ENCODE measurements at places on chromosomes 16 and 17. TPM values are rescaled to one million over a fixed set of nuclear protein-coding genes. Genes with fewer than 3 reads are reported as not detected.

The TP53TG3F gene
- not detected for total RNA-seq

DNA sequence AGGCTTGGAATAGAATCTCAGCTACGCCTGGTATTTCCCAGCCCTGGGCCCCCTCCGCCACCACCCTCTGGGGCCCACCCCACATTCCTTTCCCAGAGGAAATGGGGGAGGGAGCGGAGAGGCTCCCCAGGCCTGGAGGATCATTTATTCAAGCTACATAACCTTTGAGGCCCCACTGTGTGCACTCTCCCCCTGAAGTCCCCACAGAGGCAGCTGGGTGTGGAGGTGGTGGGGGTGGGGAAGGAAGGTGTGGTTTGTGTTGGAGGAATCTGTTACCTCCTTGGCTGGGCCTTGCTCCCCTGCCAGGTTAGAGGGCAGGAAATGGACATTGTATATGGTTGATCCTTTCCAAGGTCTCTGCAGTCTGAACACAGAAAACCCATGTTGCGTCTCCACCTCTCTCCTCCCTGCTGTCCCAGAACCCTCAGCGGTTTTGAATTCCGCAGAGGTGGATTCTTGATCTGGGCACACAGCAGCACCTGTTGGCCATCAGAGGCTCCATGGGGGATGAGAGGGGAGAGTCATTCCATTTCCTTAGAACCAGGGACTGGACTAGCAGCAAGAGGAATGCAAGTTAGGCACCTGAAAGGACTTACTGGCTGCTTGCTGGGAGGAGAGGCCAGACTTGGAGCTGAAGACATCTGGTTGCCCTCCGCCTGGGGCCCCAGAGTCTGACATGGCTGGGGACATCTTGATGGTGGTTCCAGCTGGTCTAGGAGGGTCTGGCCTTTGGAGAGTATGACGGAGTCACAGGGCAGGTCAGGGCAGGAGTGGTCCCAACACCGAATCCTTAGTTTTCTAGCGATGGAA lies 23.0 kb downstream of the ARHGAP23 start:
- no peaks in the 10 kb centered on the region for H3K27me3 ChIP-seq
- peak overlapping the region; percentile 82 for H3K27ac ChIP-seq
- H3K36me3 ChIP-seq = no peaks in the 10 kb centered on the region

DNA sequence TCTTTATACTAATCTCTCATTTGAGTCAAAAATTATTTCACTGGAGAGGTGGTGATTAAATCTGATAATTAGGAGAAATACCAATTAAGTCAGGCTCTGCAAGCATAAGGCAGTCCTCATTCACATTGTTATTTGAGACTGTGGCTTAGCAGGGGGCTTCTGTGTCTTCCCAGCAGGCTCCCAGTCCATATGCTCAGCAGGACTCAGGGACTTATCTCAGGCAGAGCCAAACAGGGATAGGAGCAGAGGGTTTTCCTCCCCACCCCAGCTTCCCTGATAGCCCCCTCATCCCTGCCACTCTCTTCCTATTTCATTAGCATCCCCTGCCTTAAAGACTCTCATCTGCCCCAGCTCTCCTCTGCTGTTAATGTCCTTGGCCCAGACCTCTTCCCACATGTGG lies 104.3 kb upstream of the DNAH9 start:
- no peak overlapping the region for H3K4me3 ChIP-seq
- no peak for DNase-seq
- H3K36me3 ChIP-seq = no peaks in the 10 kb centered on the region
- no peaks in the 10 kb centered on the region for H3K27me3 ChIP-seq
- no peak overlapping the region for H3K27ac ChIP-seq

- no peak overlapping the region for H3K4me3 ChIP-seq
- H3K36me3 ChIP-seq = peaks cover 25% of the 10 kb centered on the region
- no peak for DNase-seq
- H3K4me1 ChIP-seq = peaks cover 9% of the 10 kb centered on the region
- no peak overlapping the region for H3K27ac ChIP-seq
Observed at GRCh38 chr16:89691986-89692569, 5.6 kb downstream of the CDK10 start.

GRCh38 chr17:1985093-1985492 lies 40.0 kb downstream of the RTN4RL1 start:
- H3K36me3 ChIP-seq = no peaks in the 10 kb centered on the region
- DNase-seq = no peak
- no peaks in the 10 kb centered on the region for H3K27me3 ChIP-seq

The CD300E gene
- total RNA-seq = 0.98 TPM

DNA sequence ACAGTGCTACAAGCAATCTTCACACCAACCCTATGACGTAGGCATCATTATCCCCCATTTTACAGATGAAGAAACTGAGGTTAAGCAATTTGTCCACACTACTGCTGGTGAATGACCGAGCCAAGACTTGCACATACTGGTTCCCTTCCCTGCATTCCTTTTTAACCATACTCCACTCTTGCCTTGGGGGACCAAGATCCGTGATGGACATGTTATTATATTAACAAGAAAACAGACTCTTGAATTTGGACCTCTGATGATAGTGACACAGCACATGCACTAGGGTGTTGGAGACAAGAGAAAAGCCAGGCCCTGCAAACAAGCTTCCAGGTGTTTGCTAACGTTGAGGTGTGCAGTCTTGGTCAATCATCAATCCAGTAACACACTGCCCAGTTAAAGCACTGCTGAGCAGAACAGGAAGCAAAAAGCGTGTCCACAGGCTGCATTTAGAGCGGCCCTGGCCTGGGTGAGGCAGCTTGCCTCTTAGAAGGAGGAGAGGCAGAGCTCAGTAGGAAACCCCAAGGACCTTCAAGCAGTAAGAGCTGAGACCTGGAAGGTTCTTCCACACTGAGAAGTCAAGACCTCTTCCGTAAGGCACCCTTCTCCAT lies 36.7 kb downstream of the HNF1B start:
- H3K4me1 ChIP-seq = no peaks in the 10 kb centered on the region
- no peaks in the 10 kb centered on the region for H3K27me3 ChIP-seq
- no peaks in the 10 kb centered on the region for H3K36me3 ChIP-seq
- H3K4me3 ChIP-seq = no peak overlapping the region
- no peak overlapping the region for H3K27ac ChIP-seq

GRCh38 chr17:18176176-18176575 lies 7.5 kb upstream of the ALKBH5 start:
- no peak overlapping the region for H3K27ac ChIP-seq
- H3K36me3 ChIP-seq = no peaks in the 10 kb centered on the region
- no peaks in the 10 kb centered on the region for H3K27me3 ChIP-seq
- peaks cover 3% of the 10 kb centered on the region for H3K4me1 ChIP-seq
- no peak for DNase-seq

The CETP gene
- not detected for total RNA-seq

The BEAN1 gene
- not detected for total RNA-seq

DNA sequence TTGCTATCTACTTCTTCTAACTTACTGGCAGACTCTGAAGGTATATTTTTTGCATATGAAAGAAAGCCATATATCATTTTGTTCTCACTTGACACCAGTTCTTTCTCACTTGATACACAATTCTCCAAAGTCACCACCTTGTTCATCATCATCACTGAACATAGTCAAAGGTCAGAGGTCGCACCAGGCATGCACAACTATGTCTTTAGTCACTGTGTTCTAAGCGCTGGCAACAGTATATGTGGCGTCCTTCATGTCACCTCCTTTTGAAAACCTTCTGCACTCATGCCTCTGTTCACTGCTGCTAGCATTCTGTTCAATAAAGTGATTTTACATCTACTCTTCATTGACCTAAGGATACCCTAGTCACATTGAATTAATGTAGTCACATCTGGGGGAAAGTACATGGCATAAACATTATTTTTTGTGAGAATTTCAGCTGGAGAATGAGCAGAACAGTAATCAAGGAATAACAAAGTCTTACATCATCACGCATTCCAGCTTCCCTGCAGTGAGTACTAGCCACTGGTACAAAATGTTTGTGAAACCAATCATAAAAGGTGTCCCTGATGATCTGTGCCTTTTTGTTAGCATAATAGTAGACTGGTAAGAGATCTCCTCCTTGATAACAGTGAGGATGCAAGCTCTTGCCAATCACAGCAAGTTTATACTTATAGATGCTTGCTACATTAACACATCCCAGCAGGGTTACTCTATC lies 20.5 kb upstream of the TBX4 start:
- no peak overlapping the region for H3K27ac ChIP-seq
- H3K4me1 ChIP-seq = no peaks in the 10 kb centered on the region
- no peak for DNase-seq
- no peak overlapping the region for H3K4me3 ChIP-seq
- H3K36me3 ChIP-seq = no peaks in the 10 kb centered on the region
- no peaks in the 10 kb centered on the region for H3K27me3 ChIP-seq

- H3K36me3 ChIP-seq = peaks cover 72% of the 10 kb centered on the region
- no peaks in the 10 kb centered on the region for H3K27me3 ChIP-seq
- no peak for DNase-seq
- no peak overlapping the region for H3K4me3 ChIP-seq
Observed at GRCh38 chr17:76094046-76094445, 9.5 kb downstream of the EXOC7 start.

DNA sequence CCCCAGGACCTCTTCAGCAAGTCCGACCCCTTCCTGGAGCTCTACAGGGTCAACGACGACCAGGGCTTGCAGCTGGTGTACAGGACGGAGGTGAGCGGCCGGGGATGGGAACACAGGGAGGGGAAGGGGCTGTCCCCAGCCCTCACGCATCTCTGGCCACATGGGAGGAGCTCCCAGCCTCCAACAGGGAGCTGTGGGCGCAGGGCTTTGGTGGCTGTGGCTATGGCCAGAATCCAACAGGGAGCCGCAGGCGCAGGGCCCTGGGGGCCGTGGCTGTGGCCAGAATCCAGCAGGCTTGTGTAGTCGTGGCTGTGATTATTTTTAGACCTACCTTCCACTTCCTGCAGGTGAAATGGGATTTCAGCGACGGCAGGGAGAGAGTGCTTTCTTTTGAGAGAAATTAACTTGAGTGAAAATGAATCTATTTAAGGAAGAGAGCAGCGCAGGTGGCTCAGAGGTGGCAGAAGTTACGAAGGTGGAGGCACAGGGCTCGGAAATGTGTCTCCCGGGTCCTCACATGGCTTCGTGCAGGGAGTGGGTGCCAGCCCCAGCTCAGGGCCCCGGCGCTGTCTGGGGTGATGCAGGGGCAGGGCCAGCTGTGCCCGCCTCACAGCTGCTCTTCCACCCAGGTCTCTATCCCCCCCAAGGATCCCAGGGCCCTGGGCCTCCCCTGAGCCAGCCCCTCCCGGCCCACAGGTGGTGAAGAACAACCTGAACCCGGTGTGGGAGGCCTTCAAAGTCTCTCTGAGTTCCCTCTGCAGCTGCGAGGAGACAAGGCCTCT lies 9.4 kb downstream of the CPNE7 start:
- H3K27me3 ChIP-seq = no peaks in the 10 kb centered on the region
- H3K36me3 ChIP-seq = no peaks in the 10 kb centered on the region
- no peak overlapping the region for H3K4me3 ChIP-seq
- H3K27ac ChIP-seq = no peak overlapping the region

The GRAP gene
- 5.2 TPM for total RNA-seq

DNA sequence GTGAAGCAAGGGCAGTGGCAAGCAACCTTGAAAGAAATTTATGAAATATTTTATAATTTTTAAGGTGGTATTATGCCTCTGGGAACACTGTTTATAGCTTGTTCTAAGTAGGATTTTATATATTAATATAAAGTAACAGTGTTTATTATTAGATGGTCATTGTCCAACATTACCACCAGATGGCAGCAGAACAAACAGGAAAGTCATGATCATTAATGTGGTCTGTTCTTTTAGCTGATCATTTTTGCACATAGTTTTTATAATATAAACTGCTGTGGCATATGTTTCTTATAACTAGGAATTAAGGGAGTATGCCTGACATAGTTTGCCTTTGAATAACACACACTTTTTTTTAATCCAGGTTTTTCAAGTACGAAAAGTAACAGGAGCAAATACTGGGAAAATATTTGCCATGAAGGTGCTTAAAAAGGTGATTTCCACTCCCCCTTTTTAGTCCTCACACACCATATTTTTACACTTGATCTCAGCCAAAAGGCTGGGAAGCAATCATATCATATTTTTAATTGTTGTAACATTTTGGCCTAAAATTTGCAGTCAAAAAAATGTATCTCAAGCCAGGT lies 21.4 kb downstream of the RPS6KB1 start:
- DNase-seq = no peak
- H3K4me1 ChIP-seq = peaks cover 4% of the 10 kb centered on the region

DNA sequence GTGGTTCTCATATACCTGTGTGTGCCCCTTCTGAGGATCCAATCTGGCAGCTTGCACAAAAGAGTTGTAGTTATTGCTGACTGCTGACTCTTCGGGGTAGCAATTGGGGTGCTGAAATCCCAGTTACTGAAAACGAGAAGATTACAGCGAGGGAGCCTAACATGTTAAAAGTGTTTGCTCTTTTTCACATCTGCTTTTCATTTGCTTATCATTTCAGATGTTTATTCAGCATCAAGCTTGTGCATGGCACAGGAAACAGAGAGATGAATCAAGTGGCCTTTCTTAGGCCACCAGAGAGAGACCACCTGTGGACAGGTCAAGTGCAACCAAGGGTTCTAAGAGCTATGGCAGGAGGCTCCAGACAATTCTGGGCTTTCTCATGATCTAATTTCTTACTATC lies 16.9 kb downstream of the DHRS7B start:
- H3K27me3 ChIP-seq = no peaks in the 10 kb centered on the region
- H3K4me3 ChIP-seq = no peak overlapping the region
- H3K36me3 ChIP-seq = no peaks in the 10 kb centered on the region

DNA sequence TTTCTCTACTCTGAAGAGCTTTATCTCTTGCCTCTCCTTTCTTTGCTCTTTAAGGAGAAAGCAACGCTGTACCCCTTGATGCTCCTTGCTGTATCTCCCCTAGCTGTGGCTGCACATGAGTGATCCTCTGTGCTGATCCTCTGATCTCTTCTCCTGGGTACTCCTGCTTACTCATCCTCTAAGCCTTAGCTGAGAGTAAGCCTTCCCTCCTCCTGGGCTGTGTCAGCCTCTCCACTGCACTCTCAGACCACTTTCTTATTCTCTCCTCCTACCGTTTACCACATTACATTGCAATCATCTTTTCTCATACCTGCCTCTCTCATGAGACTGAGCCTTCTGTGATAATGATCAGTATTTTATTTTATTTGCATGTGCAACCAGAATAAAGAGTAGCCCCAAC lies 25.1 kb downstream of the SOX9 start:
- no peaks in the 10 kb centered on the region for H3K36me3 ChIP-seq
- no peak overlapping the region for H3K27ac ChIP-seq
- H3K4me1 ChIP-seq = no peaks in the 10 kb centered on the region

- no peak overlapping the region for H3K4me3 ChIP-seq
- H3K4me1 ChIP-seq = peaks cover 26% of the 10 kb centered on the region
- DNase-seq = no peak
- H3K36me3 ChIP-seq = no peaks in the 10 kb centered on the region
Observed at GRCh38 chr16:85423631-85424030, 189.5 kb upstream of the GSE1 start.

The C16orf86 gene
- total RNA-seq = 10.3 TPM

The CAVIN1 gene
- 268 TPM for total RNA-seq

The AATK gene
- total RNA-seq = 6.4 TPM

The ABI3 gene
- 11.0 TPM for total RNA-seq

The SCIMP gene
- 2.2 TPM for total RNA-seq

The KRTAP1-5 gene
- not detected for total RNA-seq

- no peaks in the 10 kb centered on the region for H3K27me3 ChIP-seq
- no peak for DNase-seq
- H3K27ac ChIP-seq = peak overlapping the region; percentile 59
- peaks cover 13% of the 10 kb centered on the region for H3K36me3 ChIP-seq
- H3K4me3 ChIP-seq = no peak overlapping the region
- peaks cover 39% of the 10 kb centered on the region for H3K4me1 ChIP-seq
Observed at GRCh38 chr17:78789663-78790181, 7.6 kb upstream of the CYTH1 start.

- H3K27me3 ChIP-seq = no peaks in the 10 kb centered on the region
- DNase-seq = no peak
- H3K36me3 ChIP-seq = no peaks in the 10 kb centered on the region
Observed at GRCh38 chr17:74134991-74135390, 68.5 kb upstream of the RPL38 start.

The TNS4 gene
- total RNA-seq = 296 TPM

GRCh38 chr16:26909623-26910022 lies 157.1 kb upstream of the C16orf82 start:
- no peaks in the 10 kb centered on the region for H3K27me3 ChIP-seq
- no peak for DNase-seq
- no peaks in the 10 kb centered on the region for H3K36me3 ChIP-seq
- H3K27ac ChIP-seq = no peak overlapping the region
- no peak overlapping the region for H3K4me3 ChIP-seq

Data from vagina (tissue), 2 donors.